Thoracic aorta (tissue), 2 donors: ENCODE measurements at places on chromosomes 2 and 18.

DNA sequence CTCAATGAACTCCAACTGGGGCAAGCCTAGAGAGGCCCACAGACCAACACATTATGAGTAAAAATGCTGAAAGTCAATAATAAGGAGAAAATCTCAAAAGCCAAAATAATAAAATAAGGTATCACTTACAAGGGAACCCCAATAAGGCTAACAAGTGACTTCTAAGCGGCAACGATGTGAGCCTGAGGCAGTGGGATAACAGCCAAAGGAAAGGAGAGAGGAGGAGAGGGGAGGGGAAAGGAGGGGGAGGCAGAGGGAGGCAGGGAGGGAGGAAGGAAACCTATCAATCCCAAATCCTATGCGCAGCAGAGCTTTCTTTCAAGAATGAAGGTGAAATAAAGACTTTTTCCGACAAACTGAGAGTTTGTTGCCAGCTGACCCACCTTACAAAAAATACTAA lies 6.0 kb upstream of the NFATC1 start:
- no peak for DNase-seq

GRCh38 chr18:69718912-69719547 lies 228.6 kb downstream of the CD226 start:
- no peak for DNase-seq

DNA sequence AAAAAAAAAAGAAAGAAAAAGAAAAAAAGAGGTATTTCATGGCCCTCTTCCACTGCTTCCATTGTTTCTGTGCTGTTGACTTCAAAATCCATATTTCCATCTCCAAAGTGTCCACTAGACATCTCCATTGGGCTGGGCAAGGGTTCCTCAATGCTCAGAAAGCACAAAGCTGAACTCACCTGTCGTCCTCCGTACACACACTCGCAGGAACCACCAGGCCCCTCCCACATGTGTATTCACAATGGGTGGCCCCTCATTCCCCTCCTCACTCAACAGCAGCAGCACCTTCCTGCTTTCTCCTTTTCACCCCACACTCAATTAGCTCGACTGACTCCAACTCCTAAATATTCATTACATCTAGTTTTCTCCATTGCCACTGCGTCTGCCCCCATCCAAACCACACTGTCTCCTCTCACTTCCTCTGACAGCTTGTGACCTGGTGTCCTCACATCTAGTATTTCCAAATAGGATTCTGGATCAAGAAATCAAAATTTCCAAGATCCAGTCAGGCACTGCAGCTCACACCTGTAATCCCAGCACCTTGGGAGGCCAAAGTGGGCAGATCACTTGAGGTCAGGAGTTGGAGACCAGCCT lies 25.2 kb downstream of the OSBPL1A start:
- no peak for DNase-seq

DNA sequence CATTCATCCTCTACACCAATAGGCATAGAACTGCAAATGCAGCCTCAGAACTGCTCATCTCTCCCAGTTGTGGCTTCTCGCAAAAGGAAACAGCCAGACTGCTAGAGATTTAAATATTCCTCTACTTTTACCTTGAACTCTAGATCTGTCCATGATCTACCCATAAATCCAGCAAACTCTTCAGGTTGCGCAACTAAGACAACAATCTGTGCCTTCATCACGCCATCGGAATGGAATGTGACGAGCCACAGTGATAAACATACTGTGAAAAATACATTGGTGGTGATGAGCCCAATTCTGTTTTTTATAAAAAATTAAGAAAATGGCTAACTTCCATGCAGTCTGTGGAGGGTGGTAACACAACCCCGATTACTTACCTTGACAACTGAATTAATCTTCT lies 626.7 kb downstream of the LRRTM4 start:
- no peak for DNase-seq

DNA sequence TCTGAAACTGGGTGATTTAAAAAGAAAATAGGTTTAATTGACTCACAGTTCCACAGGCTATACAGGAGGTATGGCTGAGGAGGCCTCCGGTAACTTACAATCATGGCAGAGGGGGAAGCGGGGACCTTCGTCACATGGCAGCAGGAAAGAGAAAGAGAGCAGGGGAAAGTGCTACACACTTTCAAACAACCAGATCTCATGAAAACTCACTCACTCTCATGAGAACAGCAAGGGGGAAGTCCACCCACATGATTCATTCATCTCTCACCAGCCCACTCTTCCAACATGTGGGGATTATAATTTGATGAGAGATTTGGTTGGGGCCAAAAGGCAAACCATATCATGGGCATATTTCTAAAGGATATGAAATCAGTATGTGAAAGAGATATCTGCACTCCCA lies 12.0 kb upstream of the ARHGAP15 start:
- no peak for DNase-seq

GRCh38 chr2:174623106-174623637 lies 25.6 kb upstream of the WIPF1 start:
- no peak for DNase-seq

DNA sequence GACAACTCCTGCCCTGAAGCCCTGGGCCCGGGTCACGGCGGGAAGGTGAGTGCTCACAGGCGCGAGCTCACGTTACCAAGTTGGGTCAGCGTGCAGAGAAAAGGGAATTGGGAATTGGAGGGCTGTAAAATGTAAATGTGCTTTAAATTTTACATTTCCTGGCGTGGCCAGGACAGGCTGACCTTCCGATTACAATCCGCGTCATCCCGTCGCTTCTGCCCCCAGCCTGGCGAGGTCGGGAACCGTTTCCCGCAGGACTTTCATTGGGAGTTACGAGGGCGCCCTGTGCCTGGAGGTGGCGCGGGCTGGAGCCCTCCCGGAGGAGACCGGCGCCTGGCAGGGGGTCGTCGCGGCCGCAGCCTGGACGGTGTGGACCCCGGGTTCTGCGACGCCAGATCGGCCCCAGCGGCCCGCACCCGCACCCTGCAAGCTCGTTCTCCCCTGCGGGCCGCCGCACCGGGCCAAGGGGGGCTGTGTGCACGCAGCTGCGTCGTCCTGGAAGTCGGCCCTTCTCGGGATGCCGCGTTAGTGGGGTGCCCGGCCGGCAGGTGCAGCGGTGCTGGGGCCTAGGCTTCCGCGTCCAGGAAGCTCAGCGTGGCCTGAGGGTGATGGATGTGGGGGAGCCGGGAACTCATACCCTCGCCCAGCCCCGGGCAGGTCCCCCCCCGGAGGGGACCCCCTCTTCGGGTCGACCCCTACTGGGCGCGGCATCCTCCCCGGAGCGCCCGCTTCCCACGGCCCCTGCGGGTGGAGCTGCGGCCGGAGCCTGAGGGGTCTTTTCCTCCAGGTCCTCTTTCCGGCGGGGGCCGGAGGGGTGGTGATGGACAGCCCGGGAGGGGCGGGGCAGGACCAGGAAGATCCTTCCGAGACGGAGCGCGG lies 63.9 kb downstream of the LRRFIP1 start:
- DNase-seq: no peak
